PC-3 (cell line): ENCODE measurements at places on chromosomes 2 and 18. TPM values are rescaled to one million over a fixed set of nuclear protein-coding genes. Genes with fewer than 3 reads are reported as not detected.
A peak's percentile ranks its signal among the peaks of the same experiment; 100 is the strongest.

- H3K36me3 ChIP-seq: no peaks in the 10 kb centered on the region
- DNase-seq: no peak
- H3K27me3 ChIP-seq: no peaks in the 10 kb centered on the region
- no peak overlapping the region for H3K4me3 ChIP-seq
- H3K4me1 ChIP-seq: peaks cover 15% of the 10 kb centered on the region; the same call in 1 of the 2 replicates
- no peak overlapping the region for H3K27ac ChIP-seq
Observed at GRCh38 chr2:133497270-133497893, 70.9 kb downstream of the NCKAP5 start.

GRCh38 chr2:182283512-182283911, 143.3 kb downstream of the PDE1A start:
- H3K27me3 ChIP-seq: no peaks in the 10 kb centered on the region
- DNase-seq: no peak
- H3K4me3 ChIP-seq: no peak overlapping the region
- no peaks in the 10 kb centered on the region for H3K4me1 ChIP-seq
- H3K27ac ChIP-seq: no peak overlapping the region

- H3K36me3 ChIP-seq: no peaks in the 10 kb centered on the region
- no peak for DNase-seq
- H3K27me3 ChIP-seq: no peaks in the 10 kb centered on the region
- H3K4me3 ChIP-seq: peak overlapping the region; percentile 82
- peaks cover 15% of the 10 kb centered on the region for H3K4me1 ChIP-seq
- peak overlapping the region; percentile 75 for H3K27ac ChIP-seq
Observed at GRCh38 chr2:219598308-219599078, 836 bp downstream of the STK11IP start.

Gene ANKRD23
- 4.0 and 8.2 TPM in 2 replicates for total RNA-seq
